GM23338 (cell line): ENCODE measurements at places on chromosomes 1 and 21.

DNA sequence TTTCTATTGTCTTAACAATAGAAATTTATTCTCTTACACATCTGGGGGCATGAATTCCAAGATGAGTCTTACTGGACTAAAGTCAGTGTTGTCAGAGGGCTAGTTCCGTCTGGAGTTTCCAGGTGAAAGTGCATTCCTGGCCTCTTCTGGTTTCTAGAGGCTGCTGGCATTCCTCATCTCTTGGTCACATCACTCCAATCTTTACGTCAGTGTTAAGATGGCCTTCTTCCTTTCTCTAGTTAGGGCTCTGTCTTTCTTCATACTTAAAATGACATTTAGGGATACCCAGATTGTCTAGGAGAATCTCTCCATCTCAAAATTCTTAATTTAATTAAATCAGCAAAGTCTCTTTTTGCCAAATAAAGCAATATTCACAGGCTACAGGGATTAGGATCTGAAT is 13.3 kb upstream of the PDC start:
- no peak for DNase-seq

GRCh38 chr1:99963041-99963795 is 6.6 kb upstream of the SLC35A3 start:
- DNase-seq: no peak

DNA sequence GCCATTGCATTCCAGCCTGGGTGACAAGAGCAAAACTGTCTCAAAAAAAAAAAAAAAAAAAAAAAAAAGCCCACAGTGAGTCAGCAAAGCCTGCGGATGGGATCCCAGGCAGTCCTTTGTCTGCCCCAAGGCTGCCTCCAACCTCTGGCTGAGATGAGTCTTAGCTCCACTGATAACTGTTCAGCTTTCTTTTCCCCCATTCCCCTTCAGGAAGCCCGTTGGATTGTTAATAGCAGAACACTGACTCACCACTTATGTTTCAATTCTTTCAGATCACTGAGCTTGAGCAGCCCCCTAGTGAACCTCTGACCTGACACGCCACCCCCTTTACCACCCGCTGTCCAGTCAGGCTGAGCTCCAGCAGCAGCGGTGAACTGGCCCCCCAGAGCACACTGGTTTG is 57.5 kb downstream of the ERG start:
- DNase-seq: no peak

DNA sequence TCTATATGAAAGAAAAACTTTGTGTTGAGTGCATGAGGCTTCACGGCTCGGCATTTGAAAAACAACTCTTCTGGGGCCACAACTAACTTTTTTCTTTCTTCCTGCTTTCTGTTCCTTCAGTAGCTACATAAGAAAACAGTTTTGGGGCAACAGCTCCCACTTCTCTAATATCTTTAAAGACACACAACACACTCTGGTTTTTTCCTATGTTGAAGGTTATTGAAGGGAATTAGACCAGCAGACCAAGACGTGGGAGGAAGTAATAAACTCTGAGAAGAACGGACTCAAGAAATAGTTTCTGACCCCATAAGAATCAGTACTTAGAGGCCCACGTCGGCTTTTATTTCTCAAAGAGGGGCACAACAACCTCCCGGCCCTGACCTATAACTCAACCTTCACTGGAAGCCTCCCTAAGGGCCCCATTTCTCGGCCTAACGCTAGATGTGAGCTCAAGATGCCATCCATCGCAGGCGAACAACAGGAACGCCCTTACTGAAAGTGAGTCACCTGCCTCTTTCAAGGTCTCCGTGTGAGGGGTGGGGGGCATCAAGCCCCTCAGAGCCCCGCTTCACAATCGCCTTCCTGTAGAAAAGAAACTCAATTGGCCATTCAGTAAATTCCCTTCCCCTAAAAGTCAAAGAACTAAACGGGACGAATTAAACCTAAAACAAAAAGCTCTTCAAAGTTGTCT is 844 bp downstream of the ZMYM6 start:
- peak; percentile 57 for DNase-seq

- DNase-seq: peak; percentile 26
Observed at GRCh38 chr1:18440385-18441226, 40.1 kb upstream of the KLHDC7A start.

DNA sequence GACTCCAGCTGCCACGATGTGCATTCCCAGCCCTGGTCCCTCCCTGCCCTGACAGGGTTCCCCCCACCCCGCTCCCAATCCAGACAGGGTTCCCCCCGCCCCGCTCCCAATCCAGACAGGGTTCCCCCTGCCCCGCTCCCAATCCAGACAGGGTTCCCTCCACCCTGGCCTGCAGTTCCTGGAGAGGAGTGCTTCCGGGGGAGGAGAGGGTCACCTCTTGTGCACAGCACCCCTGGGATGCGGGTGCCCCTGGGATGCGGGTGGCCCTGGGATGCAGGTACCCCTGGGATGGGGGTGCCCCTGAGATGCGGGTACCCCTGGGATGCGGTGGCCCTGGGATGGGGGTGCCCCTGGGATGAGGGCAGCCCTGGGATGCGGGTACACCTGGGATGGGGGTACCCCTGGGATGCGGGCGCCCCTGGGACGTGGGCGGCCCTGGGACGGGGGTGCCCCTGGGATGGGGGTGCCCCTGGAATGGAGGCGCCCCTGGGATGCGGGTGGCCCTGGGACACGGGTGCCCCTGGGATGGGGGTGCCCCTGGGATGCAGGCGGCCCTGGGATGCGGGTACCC is 36.7 kb upstream of the SLC19A1 start:
- no peak for DNase-seq

GRCh38 chr1:159338018-159338417 is 35.9 kb downstream of the FCER1A start:
- DNase-seq: peak; percentile 32

DNA sequence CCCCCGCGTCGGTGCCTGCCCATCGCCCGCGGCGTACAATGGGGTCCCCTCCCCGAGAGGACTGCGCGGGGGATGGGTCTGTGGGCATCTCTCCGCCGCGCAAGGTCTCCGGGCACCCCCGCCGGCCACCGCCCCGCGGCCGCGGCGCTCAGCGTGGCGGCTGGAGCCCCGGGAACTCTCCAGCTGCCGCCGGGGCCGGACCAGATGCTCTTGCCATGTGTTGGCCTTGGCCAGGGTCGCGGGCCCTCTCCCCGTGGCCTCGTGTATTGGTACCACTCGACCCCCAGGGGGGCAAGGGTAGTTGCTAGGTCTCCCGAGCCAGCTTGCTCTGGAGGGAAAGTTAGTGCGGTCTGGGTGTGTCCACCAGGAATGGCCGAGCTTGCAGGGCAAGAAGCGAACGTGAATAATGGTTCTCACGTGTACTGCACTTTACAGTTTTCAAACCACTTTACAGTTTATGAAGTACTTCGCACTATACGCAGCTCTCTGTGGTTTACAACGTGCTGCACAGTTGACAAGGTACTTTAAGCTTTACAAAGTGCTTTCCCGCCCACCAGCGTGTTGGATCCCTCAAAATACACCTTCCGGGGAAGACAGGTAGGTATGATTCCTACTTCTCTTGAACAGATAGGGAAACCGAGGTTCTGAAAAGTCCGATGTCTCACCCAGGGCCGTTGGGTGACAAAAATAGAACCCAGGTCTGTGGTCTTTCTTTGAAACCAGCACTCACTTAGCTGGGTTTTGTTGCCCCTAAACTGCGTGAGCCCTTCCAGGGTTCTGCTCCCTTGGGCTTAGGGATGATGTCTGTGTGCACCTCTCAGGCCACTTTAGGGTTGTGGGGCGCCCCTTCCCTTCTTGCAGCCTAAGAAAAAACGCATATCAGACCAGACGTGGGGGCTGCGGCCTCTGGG is 1.2 kb downstream of the EPHB2 start:
- DNase-seq: peak; percentile 41

DNA sequence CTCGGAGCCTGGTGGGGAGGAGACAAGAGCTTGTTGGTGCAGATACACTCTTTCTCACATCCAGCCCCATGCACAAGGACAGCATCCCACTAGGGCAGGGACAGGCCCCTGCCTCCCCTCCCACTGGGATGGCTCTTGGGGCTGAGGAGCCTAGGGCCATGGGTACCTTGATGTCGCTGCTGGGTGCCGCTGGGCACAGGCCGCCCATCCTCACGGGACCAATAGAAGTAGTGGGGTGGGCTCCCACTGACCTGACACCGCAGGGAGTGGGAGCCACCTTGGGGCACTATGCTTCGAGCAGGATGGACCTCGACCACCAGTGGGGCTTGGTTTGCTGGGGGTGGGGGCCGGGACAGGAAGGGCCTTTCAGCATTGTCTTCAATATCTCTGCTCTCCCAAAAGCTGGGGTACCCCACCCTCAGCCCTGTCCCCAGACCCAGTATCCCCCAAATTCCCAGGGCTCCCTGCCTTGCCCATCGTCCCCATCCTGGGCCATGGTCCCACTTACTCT is 47.7 kb downstream of the LDLRAD2 start:
- DNase-seq: no peak

- no peak for DNase-seq
Observed at GRCh38 chr1:167276969-167277368, 56.3 kb downstream of the POU2F1 start.

GRCh38 chr1:77143529-77144121 is 75.6 kb downstream of the PIGK start:
- DNase-seq: no peak
